Stomach (tissue), 19 donors: ENCODE measurements at places on chromosomes 5 and 9. TPM values are rescaled to one million over a fixed set of nuclear protein-coding genes. Genes with fewer than 3 reads are reported as not detected.

- DNase-seq = no peak
These were observed 52.6 kb upstream of the TNFAIP8 start for GRCh38 chr5:119302916-119303897.

DNA sequence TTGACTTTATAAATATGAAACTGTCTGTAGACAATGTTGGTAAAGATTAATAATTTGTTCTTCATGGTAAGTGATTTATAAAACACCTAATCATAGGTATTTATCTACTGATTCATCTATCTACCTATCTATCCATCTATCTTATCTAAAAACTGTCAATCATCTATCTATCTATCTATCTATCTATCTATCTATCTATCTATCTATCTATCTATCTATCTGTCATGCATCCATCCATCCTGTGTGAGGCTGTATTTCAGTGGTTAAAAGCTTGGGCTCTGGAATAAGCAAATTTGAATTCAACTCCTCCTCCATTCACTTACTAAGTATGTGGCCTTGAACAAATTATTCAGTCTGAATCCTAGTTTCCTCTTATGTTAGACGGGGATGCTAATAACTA is 161.9 kb upstream of the GNA14 start:
- no peak for DNase-seq

DNA sequence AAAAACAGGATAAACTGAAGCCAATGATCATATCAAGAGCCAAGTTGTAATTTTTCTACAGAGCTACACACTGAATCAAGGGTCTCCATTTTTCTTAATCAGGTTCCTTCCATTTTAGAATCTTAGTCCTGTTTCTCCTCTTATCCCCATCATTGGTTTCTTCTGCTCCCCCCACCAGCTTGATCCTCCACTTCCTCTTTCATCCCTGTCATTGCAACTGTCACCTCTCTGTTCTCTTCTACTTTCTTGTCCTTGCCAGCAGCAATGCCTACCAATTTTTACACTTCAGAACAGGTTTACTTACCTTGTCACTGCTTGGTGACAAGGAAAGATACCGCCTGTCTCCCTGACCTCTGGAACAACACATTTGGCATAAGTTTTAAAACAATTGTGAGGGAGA is 97.3 kb downstream of the CFAP90 start:
- no peak for DNase-seq

- no peak for DNase-seq
These were observed 48.2 kb downstream of the ADAMTS12 start for GRCh38 chr5:33843579-33843978.

GRCh38 chr9:2072752-2073405 is 57.7 kb downstream of the SMARCA2 start:
- no peak for DNase-seq

GRCh38 chr5:130277522-130277921 is 373.3 kb downstream of the CHSY3 start:
- no peak for DNase-seq

DNA sequence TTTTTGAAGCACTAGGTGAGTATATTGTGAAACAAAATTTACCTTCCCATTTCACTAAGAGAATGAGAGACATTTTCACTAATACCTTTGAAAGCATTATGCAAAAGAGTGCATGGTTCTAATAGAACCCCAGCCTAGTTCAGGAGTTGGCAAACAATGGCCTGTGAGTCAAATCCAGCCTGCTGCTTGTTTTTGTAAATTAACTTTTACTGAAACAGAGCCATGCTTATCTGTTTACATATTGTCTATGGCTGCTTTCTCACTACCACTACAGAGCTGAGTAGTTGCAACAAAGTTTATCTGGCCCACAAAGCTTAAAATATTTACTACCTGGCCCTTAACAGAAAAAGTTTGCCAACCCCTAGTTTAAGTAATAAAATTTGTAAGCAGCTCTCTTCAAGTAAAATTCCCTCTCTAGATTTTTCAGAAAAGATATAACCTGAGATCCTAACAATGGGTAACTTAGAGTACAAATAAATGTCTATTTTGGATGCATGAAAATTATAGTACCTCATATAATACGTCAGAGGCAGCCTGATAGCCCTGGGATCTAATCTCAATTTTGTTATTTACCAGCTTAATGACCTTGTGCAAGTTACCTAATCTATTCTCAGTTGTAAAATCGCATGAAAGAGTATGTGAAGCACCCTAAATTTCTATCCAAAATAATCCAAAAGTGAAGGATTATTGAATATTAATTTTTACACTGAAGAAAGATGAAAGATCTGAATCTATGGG is 50.7 kb upstream of the ARL15 start:
- DNase-seq = no peak

GRCh38 chr9:68819065-68819464 is 114.0 kb downstream of the PIP5K1B start:
- no peak for DNase-seq

GRCh38 chr5:57349214-57349613 is 133.4 kb downstream of the ACTBL2 start:
- DNase-seq = no peak

GRCh38 chr5:32712481-32713360 is 1.6 kb downstream of the NPR3 start:
- DNase-seq = no peak

DNA sequence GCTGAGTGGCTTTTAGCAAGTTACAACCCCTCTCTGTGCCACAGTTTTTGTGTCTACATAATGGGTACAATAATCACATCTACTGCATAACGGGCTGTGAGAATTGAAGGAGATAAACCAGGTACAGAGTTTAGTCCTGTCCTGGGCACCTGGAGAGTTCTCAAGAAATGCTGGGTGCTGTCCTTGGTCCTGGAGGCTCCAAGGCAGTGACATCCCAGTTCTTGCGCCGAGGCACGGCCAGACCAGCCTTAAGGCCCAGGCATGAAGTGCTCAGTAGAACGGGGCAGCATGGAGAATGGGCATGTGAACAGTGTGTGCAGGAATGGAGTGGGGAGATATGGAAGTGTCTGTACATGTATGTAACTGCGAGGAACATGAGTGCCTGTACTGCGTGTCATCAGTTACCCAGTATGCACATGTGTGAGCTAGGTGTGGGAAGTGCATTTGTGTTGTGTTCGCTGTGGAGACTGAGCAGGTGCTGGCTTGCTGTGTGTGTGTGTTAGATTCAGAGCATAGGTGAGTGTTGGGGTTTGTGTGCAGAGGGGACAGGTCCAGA is 6.3 kb upstream of the UNC5A start:
- no peak for DNase-seq

DNA sequence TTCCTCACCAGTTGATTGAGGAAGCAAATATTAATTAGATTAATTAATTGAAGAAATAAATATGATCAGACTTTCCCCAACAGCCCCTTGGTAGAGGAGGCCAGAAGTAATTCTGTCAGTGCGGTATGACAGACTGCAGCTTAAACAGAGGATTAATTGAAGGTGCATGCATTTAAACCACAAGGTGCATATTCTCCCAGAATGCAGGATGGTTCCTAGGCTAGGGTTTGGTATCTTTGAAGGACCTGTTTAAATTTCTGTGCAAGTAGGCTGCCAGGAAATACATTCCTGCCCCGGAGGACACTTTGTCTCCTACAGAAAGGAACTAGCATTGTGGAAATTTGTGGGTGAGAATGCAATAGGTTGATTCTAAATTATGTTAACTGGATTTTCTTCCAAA is 50.5 kb upstream of the PALM2AKAP2 start:
- DNase-seq = no peak

GRCh38 chr5:17186256-17186655 is 31.2 kb upstream of the BASP1 start:
- DNase-seq = no peak

DNA sequence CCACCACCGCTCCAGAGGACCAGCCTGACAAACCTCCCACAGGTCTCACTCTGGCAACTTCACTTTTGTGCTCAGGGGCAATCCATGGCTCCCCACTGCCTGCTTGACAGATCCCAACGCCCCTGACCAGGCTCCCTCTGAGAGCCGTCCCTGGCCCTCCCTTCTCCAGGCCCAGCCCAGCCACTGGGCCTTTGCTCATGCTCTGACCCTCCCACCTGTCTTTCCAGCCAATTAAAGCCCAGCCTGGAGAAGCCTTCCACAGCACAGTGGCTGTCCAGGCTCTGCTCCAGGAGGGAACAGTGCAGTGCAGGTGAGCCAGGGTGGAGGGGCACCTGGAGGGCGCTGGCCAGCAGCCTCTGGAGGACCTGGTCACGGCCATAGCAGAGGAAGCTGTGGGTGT is 3.3 kb downstream of the ENTPD2 start:
- no peak for DNase-seq

DNA sequence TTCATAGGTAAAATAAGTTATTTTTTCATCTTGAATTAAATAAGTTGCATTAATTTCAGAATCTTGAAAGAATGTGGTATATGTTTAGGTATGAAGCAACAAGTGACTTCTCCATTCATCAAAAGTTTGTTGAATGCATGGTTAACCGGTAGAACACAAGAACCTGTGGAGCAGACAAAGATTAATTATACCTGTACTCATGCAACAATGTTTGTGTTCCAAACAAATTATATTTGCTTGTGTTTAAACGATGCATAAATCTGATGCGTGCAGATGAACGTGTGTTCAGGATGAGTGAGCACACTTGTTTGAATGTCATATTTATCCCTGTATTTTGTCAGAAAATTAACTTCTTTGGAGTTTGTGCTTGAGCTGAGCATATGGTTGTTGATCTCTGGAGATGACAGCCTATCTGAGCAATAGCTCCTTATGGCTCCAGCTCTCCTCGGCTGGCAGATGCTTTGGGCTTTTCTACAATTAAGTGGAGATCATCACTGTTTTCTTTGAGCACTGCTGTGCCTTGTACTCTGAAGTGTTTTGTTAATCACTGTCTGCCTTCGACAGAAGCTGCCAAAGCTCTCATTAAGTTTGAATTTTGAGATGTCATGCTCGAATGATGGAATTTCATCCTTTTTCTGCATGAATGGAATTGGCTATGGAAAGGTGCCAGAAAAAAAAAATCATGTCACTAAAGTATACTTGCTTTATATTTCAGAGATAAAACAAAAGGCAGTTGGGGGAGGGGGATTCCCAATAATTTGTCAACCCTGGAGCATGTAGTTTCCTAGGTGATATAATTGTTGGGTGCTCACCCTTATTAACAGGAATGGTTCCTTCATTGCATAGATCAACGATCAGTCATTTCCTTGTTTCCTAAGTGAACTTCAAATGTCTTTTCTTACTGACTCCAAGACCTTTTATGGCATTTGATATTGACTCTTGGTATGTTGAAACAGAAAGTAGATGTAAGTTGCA is 502.5 kb upstream of the ARRDC3 start:
- DNase-seq = no peak

GRCh38 chr5:96001262-96001661 is 39.6 kb upstream of the ELL2 start:
- DNase-seq = no peak

- DNase-seq = no peak
These were observed 17.3 kb upstream of the CFAP157 start for GRCh38 chr9:127689329-127690000.

DNA sequence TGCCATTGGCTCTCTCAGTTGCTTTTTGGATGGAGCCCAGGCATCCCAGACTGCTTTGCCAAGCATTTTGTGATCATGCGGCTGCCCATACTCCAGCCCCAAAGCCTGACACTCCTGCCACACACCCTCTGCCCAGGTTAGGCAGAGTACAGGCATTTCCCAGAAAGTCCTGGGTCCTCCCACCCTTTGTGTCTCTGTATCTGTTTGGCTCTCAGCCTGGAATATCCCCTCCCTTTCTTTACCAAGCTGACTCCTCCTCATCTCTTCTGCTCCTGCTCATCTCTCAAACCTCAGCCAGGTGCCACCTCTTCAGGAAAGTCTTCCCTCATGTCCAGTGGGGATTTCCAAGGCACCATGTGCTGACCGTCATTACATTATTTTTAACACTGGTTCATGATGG is 14.3 kb upstream of the SH3RF2 start:
- DNase-seq = no peak

DNA sequence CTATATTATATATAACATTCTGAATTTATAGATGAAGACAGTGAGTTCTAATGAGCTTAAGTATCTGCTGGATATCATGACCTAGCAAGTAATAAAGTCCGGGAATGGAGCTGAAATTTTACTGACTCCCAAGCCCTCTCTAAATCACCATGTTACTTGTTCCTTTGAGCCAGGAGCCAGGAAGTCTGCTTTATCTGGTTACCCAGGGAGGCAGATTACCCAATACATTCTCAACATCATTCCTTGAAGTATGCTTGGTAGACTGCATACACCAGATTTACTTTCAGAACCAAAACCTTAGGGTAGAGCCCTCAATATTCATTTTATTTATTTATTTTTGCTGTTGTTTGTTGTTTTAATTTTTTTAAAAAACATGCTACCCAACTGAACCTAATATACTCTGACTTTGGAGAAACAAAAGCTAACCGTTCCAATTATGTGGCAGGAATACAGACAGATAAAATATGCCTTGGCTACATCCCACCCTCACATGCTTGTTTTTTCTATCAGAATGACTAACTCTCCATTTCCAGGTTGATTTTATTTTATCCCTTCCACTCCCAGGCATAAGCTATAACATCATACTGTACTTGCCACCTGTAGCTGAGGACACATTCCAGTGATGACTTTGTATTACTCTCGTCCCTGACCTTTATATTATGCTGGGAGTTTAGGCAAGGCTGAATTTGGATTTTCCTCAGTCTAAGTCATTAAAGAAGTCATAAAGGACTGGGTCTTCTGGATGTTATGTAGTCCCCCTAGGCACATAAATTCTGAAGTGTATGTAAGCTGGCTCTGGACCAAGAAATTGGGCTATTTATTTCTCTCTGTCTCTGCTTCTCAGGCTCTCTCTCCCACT is 82.0 kb downstream of the YIPF5 start:
- DNase-seq = no peak

The NDUFA8 gene
- total RNA-seq = 30.1 TPM

The MED27 gene
- total RNA-seq = 15.8 TPM

The DAB2IP gene
- total RNA-seq = 71.9 TPM

The CCDC127 gene
- 5.5 TPM for total RNA-seq

The TXNDC8 gene
- not detected for total RNA-seq

The PCAT7 gene
- total RNA-seq = 0.87 TPM

The ARHGEF28 gene
- 130 TPM for total RNA-seq

The TAS2R1 gene
- not detected for total RNA-seq

The CORO2A gene
- total RNA-seq = 4.5 TPM

The UBTD2 gene
- 20.3 TPM for total RNA-seq

The LRRC19 gene
- not detected for total RNA-seq

The TICAM2 gene
- total RNA-seq = not detected

The IRX1 gene
- not detected for total RNA-seq
